Activated CD4-positive, alpha-beta T cell treated with anti-CD3 and anti-CD28 coated beads for 36 hours (primary cell): ENCODE measurements at places on chromosomes 1 and 21. TPM values are rescaled to one million over a fixed set of nuclear protein-coding genes. Genes with fewer than 3 reads are reported as not detected.

- DNase-seq = no peak
Observed at GRCh38 chr1:95562230-95562629, 328.2 kb downstream of the RWDD3 start.

DNA sequence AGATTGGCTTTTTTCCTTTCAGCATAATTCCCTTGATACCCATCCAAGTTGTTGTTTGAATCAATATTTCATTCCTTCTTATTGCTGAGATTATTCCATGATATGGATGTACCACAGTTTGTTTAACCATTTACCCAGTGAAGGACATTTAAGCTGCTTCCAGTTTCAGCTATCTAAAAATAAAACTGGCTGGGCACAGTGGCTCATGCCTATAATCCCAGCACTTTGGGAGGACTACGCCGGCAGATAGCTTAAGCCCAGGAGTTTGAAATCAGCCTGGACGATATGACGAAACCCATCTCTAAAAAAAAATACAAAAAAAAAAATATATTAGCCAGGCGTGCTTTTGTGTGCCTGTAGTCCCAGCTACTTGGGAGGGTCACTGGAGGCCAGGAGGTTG, 32.6 kb downstream of the SEMA6C start:
- DNase-seq = no peak

DNA sequence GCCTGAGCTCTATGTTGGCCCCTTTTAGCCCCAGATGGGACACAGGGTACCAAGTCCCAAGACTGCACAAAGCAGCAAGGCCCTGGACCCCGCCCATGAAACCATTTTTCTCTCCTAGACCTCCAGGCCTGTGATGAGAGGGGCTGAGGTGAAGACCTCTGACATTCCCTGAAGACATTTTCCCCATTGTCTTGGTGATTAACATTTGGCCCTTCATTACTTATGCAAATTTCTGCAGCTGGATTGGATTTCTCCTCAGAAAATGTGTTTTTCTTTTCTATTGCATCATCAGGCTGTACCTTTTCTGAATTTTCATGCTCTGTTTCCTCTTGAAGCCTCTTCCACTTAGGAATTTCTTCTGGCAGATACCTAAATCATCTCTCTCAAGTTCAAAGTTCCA, 8.2 kb upstream of the PSMA5 start:
- no peak for DNase-seq

- DNase-seq = no peak
Observed at GRCh38 chr1:183870351-183871077, 65.6 kb downstream of the RGL1 start.

DNA sequence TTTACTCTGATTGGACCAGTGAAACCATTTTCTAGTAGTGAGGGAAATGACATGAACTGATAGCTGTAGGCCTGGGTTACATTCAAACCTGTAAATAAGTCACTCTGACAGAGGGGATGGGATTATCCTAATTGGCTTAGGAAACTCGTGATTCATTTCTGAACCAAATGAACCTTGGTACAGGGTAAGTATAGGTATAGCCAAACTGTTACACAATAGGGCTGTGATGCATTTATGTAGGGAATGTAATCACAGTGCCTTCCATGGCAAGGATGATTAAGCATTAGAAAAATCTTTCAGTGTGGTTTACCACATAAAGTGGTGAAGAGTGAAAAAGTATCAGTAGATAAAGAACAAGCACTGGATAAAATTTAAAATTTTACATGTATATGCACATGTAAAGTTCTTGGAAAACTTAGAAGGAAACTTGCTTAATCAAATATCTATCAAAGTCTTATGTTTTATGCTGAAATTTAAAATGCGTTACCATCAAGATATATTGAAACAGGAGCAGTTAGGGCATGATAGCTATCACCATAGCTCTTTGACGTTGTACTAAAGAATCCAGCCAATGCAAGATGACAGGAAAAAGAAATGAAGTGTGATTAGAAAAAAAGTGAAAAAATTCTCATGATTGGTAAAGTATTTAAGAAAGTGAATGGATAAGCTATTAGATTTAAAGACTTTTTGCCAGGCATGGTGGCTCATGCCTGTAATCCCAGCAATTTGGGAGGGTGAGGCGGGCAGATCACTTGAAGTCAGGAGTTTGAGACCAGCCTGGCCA, 63.0 kb downstream of the RABGAP1L start:
- DNase-seq = no peak

GRCh38 chr1:101420406-101420805, 183.6 kb downstream of the S1PR1 start:
- no peak for DNase-seq

GRCh38 chr1:230310381-230311163, 115.6 kb downstream of the PGBD5 start:
- peak; percentile 82 for DNase-seq

DNA sequence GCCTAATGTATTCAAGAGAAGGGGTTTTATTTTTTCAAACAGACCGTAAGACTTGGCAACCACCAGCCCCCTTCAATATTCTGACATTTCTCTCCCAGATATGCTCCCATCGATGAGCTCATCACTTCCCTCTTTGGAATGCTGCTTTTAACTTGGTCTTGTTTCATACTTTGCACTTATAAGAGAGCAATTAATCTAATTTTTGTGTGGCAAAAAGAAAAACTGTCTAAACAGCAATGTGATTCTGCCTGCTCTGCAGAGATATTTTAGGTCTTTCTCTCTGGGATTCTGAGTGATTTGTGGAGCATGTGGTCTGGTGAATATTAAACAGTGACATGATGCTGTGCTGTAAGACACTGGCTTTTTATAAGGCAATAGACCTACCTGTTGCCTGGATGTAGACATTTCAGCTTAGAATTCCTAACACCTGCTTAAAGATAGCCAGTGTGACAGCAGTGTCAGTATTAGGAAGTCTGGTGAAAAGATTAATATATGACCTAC, 284.8 kb downstream of the BACH1 start:
- DNase-seq = no peak

The AGTRAP gene
- 13.3 TPM for total RNA-seq

The NAV1 gene
- 1.9 TPM for total RNA-seq

- peak; percentile 33 for DNase-seq
Observed at GRCh38 chr1:30822966-30823581, 65.5 kb upstream of the LAPTM5 start.

- DNase-seq = no peak
Observed at GRCh38 chr1:166814611-166815010, 24.7 kb upstream of the POGK start.

The ETV3L gene
- total RNA-seq = not detected

GRCh38 chr21:32360401-32360975, 32.3 kb downstream of the URB1 start:
- DNase-seq = no peak

- no peak for DNase-seq
Observed at GRCh38 chr1:63068626-63069025, 253.7 kb upstream of the FOXD3 start.

The AQP10 gene
- not detected for total RNA-seq
